ENCODE measurements at places on chromosomes 1 and 21. TPM values are rescaled to one million over a fixed set of nuclear protein-coding genes. Genes with fewer than 3 reads are reported as not detected.

PLA2G2F gene
- total RNA-seq, result not detected

CDK18 gene
- total RNA-seq, result under 0.01 TPM

AQP10 gene
- not detected for total RNA-seq

EVI5 gene
- total RNA-seq, result 12.6 TPM

ADGRL4 gene
- total RNA-seq, result 50.3 TPM

NPHS2 gene
- total RNA-seq, result not detected

KCNH1 gene
- 1.6 TPM for total RNA-seq

All from RPMI7951 (cell line).